ENCODE measurements at places on chromosomes 3 and 15.

- no peak for DNase-seq
Measured at GRCh38 chr15:74867466-74868038, 5.6 kb downstream of the SCAMP2 start.

DNA sequence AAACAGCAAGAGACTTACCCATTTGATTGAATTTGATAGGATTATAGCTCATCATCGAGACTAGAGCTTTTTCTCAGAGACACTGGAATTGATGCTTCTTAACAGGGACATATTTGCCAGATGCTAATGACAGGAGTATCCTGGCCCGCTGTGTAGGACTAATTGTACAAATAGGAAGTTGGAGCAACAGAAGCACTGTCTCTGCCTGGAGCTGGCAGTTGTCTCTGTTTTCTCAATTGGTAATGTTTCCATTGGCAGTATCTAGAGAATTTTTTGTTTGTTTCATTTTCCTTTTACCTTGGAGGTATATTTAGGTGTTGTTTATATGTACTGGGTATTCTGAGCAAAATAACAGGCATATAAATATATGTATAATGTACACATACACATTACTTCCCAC, 8.9 kb upstream of the PCOLCE2 start:
- DNase-seq, result no peak

DNA sequence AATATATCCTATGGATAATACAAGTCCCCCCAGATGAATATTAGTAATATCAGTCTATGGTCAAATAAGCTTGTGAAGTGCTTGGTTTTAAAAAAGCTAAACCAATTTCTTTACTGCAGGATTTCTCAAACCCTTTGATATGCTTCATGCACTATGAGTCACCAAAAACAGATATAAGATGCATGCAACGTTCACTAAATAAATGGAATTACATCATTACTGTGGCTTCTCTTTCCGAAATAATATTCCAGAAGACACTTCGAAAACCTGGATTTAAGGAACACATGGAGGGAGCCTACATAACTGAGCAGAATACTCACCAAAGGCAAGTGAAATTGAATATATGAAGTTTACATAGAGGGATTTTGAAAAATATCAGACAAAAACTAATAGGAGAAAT, 126.3 kb upstream of the ABI3BP start:
- DNase-seq, result no peak

DNA sequence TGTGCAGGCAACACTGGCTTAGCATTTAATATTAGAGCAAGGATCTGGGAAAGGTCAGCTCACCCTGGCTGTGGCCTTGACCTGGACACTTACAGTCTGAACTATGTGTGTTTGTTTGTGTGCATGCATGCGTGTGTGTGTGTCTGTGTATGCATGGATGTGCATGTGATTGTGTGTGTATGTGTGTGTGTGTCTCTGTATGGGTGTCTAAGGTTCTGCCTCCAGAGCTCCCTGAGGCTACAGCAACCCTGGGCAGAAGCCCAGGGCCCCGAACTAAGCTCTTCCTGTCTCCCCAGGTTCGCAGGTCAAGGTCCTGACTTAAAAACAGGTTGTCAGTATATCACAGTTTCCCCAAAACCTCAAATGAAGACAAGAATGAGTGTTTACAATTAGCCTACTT, 51.3 kb downstream of the SUSD5 start:
- no peak for DNase-seq

DNA sequence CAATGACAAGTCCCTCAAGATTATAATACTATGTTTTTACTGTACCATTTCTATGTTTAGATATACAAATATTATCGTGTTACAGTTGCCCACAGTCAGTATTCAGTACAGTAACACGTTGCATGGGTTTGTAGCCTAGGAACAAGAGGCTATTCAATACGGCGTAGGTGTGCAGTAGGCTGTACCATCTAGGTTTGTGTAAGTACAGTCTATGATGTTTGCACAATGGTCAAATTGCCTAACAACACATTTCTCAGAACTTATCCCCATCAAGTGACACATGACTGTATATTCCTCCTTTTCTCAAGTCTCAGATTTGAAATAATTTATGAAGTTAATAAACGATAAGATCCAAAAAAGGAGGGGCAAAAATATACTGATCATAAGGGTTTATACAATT, 21.7 kb downstream of the ZDHHC3 start:
- no peak for DNase-seq

- no peak for DNase-seq
Measured at GRCh38 chr3:123660900-123661299, 76.0 kb upstream of the HACD2 start.

DNA sequence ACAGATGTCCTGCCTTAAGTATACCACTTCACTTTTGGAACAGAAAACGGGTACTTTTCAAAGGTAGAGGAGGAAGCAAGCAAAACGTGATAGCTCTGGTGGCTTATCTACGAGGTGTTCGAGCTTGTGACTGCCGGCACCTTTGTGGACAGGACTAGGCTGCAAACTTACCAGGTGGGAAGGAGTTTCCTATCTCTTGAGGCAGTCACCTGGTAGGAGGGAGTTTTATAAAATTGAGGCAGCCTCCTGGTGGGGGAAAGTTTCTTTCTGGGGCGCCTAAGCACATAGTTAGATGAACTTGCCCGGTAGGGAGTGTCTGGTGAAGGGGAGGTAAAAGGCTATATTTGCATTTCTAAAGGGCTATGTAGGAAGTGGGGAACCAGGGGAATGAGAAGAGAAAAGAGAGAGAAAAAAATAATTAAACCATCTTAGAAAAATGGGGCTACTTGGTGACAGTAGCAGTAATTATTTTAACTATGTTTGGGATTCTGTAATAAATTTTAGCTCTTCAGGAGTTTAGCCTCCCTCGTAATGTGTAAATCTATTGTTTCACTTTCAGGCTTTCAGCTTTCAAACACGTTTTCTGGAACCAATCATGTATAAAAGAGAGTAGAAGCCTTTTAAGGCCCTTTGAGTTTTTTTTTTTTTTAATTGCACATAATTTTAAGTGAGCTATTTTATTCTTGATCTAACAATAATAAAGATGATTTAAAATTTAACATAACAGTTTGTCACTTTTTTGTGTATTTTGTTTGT, 131.0 kb downstream of the IL5RA start:
- no peak for DNase-seq

GRCh38 chr3:18194431-18194830, 230.7 kb downstream of the SATB1 start:
- no peak for DNase-seq

GRCh38 chr15:75775296-75776064, 62.8 kb upstream of the CSPG4 start:
- DNase-seq, result peak; percentile 71

DNA sequence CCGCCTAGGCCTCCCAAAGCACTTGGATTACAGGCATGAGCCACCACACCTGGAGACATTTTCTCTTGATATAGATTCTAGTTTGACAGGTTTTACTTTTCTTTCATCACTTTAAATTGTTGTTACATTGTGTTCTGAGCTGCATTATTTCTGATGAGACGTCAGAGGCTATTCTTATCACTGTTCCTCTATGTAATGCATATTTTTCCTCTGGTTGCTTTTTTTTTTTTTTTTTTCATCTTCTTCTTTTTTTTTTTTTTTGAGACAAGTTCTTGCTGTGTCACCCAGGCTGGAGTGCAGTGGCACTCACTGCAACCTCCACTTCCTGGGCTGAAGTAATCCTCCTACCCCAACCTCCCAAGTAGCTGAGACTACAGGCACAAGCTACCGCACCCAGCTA, 41.2 kb downstream of the TRA2B start:
- no peak for DNase-seq

- no peak for DNase-seq
Measured at GRCh38 chr3:143502081-143502480, 346.2 kb downstream of the SLC9A9 start.

GRCh38 chr15:63198371-63199250, 9.2 kb downstream of the RAB8B start:
- DNase-seq, result no peak

DNA sequence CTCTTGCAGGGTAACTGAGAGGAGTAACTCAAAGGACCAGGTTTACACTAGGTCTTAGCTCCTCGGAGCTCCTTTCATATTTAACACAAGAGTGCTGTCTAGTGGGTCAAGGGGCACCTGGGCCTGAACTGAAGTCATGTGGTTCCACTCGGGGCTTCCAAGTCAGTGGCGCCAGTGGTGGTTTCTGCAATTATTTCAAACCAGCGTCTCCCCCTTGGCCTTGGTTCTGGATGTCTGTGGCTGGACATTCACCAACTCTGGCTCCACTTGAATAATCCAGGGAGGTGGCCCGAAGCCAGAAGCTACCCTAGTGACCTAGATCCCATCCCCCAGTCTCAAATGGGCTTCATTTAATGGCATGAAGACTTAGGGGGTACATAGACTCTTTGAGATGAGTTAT, 144.3 kb upstream of the ADAMTS9 start:
- DNase-seq, result no peak

DNA sequence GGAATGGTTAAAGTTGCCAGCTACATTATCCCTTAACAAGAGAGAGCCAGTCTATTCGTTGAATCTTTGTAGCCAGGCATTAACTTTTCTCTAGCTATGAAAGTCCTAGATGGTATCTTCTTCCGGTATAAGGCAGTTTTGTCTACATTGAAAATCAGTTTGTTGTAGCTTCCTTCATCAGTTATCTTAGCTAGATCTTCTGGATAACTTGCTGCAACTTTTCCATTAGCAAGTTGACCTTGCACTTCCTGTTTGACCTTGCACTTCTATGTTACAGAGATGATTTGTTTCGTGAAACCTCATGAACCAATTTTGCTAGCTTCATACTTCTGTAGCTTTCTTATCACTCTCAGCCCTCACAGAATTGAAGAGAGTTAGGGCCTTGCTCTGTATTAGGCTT, 24.1 kb downstream of the TOPAZ1 start:
- no peak for DNase-seq

GRCh38 chr3:57132674-57133073, 32.5 kb downstream of the IL17RD start:
- no peak for DNase-seq

GRCh38 chr15:70492240-70493177, 270.8 kb downstream of the UACA start:
- no peak for DNase-seq

DNA sequence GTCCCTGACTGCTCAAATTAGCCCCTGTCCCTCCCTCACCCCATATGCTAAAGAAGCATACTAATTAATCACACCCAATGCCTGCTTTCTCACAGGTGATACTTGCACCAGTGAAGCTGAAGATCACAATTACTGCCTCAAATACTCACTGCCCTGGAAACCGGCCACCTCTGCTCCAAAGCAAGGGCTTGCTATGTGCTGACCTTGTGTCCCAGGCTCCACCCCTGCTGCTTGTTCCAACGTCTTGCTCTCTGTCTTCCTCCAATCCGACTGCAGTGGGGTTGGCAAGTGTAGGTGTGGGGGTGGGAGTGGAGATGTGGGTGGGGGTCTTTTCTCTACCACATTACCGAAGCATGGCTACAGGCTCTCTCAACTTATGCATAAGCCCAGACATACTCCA, 55.7 kb upstream of the PSMD6 start:
- DNase-seq, result no peak

- DNase-seq, result no peak
Measured at GRCh38 chr3:42647821-42648459, 5.6 kb upstream of the ZBTB47 start.

- no peak for DNase-seq
Measured at GRCh38 chr3:188170461-188171459, 16.8 kb downstream of the LPP start.

- DNase-seq, result no peak
Measured at GRCh38 chr15:41996921-41997592, 23.8 kb downstream of the PLA2G4E start.

DNA sequence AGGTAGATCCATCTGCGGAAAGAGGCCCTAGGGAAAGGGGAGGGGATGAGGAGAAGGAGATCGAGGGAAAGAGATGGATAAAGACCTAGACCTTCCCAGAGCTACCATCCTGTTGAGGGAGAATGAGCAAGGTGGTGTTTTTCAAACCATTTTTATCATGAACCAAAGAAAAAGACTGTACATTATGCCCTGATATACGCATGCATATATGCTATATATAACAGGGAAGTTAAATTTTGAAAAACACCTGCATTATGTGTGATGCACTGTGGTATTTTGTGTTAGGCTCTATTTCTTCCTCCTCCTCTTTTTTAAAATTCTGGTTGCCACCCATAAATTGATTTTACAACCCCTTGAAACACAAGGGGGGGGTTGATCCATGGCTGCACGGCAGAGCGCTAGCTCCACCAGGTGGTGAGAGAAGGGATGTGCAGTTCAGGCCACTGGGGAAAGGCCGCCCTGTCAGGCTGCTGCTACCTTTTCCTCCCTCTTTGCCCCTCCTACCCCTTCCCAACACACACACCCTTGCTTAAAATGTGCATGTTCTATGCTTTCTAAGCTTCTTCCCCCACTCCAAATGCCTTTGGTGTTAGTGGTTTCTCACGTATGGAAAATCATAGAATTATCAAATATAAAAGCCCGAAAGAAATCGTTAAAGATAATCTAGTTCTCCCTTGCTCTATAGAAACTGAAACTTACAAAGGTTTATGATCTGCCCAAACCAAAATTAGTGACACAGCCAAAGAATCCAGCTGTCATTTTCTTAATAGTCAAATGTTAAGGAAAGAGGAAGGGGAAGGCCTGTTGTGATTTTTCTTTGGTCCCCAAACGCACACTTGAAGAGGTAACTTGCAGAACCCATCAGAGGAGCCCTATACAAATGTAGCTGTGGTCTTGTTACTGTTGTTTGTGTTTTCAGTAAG, 262.0 kb upstream of the UMPS start:
- peak; percentile 83 for DNase-seq

GRCh38 chr3:157920822-157921700, 185.2 kb downstream of the SHOX2 start:
- DNase-seq, result peak; percentile 97

DNA sequence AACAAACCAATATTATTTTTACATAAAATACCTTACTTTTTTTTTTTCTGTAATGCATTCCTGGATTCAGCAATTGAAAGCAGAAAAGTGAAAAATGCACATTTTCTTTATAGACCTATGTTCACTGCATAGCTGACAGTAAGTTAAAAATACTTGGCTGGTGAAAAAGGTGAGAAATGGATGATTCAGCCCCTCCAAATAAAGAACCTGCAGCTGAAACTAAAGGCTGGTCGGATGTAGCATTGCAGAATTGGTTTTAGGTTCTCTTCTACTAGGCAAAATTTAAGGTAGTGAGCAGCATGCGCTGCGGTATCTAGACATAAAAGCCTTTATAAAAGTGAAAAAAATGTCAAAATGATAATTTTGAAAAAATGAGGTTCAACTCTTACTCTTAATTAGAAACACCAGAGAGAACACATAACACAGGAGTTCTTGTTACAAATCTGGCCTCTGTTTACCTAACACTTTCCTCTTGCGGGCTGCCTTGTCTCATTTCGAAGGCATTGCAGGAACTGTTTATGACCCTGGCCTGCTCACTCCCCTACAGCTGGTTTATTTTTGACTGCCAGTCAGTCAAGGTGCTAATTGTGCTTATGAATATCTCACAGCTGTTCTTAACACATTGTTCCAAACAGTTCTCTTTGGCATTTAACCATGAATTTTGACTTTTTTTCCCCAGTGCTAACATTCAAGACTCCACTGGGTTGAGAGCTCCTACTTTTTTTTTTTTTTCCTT, 455.4 kb upstream of the TBL1XR1 start:
- no peak for DNase-seq

GRCh38 chr3:45988362-45988761, 7.3 kb downstream of the FYCO1 start:
- DNase-seq, result no peak

GRCh38 chr3:42539871-42540714, 37.6 kb downstream of the VIPR1 start:
- DNase-seq, result peak; percentile 67

All from NCI-H82 (cell line).